ENCODE measurements at places on chromosomes 1 and 21.

- no peak for DNase-seq
Observed at GRCh38 chr1:7478809-7479499, 292.1 kb upstream of the VAMP3 start.

GRCh38 chr1:230205719-230206198 lies 138.7 kb downstream of the GALNT2 start:
- no peak for DNase-seq

DNA sequence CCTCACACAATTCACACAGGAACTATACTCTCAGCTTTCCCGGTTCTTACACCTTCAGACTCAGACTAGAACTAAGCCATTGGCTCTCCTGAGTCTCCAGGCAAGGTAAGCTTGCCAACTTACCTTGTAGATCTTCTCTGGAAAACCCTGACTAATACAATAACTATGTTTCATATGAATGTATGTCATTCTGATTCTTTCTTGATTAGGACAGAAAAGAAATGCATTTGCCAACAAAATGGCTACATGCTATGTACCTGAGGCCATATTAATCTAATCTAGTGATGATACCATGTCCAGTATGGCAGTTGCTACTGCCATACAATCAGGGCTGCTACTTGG lies 9.8 kb upstream of the ZSWIM5 start:
- no peak for DNase-seq

DNA sequence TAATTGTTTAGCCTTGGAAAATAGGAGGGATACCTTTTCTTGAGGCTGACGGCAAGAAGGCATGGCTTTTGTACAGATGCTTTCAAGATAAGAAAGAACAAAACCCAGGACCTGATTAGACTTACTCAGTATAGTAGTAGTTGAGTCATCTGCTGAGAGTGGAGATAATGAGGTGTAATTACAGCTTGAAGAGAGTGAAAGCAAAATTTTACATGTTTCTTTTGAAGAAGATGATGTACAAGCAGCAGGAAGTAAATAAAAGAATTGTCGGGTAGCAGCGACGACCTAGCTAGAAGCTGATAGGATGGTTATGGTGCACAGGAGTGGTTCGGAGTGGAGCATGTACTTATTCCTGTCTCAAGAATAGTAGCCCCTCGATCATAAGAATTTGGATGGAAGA lies 6.6 kb downstream of the ANGPTL1 start:
- no peak for DNase-seq

DNA sequence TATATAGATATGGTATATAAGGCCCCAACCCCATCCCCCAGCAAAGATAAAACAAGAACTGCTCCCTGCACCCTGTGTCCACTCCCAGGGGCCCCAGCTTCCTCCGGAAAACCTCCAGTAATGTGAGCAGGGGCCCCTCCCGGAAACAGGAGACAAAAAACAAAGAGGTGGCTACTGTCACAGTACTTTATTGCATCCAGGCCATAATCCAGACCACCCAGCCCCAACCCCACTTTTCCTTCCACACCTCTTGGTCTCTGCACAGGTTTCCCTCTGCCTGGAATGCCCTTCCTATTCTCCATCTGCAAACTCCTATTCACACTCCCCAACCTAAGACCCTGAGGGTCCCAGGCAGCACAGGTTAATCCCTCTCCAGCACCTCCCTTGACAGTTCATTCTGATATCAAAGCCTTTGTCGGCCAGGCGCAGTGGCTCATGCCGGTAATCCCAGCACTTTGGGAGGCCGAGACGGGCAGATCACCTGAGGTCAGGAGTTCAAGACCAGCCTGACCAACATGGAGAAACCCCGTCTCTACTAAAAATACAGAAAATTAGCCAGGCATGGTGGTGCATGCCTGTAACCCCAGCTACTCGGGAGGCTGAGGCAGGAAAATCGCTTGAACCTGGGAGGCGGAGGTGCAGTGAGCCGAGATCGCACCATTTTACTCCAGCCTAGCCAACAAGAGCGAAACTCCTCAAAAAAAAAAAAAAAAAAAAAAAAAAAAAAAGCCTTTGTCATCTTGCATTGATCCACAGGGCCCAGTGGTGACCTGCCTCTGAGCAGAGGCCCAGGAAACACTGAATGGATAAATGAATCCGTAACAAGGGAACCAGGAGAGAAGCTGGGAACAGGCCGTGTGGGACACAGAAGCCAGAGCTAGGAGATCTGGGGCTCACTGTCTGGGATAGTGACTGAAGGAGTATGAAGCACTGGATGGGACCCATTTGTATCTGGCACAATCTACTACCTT lies 2.3 kb upstream of the AUNIP start:
- DNase-seq, result no peak

DNA sequence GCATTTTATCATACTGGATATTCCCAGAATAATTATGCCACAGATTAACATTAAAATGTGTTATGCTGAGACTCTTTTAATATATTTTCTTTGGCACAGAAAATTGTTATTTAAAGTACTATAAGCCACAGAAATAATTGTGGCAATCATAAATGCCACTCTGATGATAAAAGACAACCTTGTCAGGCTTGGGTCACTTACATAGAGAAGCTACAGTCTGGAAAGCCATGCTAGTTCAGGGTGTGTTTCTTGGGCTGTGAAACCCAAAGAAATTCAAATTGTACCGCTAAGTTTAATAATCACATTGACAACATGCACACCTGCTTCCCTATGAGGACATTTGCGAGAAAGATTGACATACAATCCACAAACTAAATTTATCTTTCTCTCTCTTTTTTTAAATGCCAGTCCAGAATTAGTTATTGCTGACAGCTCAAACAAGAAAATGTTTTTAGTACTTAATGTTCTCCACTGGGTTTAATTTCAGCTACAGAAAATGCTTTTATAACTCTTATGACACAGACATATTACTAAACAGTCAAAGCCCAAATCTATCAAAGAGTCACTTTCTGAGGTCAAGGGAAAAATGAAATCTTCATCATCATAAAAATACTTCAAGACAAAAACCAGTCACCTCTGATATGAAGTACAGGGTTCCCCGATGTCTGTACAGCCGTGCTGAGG lies 38.7 kb downstream of the TTC13 start:
- DNase-seq, result no peak

GRCh38 chr1:110242731-110243130 lies 32.6 kb downstream of the KCNC4 start:
- DNase-seq, result no peak

GRCh38 chr1:93692983-93693591 lies 11.4 kb upstream of the BCAR3 start:
- DNase-seq, result no peak

DNA sequence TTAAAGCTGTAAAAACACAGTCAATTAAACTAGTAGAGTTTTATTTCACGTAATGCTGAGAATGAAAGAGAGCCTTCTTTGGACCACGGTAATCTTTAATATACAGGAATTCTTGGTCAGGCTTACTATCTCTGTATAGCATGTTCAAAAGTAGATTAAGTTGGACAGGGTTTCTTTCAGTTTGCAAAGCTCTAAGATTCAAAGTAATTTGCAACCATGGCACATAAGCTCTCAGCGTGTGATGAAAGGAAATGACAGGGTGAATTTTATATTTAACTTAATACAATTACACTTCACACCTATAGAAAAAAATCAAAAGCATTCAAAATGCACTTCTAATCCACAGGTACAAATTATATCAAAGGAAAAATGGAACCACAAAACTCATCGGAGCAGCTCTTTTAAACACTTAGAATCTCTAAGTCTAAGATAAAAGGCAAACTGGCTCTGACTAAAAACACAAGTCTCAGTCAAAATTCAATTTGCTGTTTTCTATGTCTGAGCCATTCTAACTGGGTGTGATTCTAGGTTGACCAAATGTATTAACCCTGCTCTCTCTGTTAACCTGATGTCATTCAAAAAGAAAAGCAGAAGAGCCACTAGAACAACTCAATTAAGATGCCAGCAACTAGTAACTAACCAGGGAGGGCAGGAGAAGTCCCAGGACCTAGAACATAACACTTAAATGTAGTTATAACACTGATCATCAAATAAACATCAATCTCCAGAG lies 147.7 kb downstream of the RERE start:
- no peak for DNase-seq

DNA sequence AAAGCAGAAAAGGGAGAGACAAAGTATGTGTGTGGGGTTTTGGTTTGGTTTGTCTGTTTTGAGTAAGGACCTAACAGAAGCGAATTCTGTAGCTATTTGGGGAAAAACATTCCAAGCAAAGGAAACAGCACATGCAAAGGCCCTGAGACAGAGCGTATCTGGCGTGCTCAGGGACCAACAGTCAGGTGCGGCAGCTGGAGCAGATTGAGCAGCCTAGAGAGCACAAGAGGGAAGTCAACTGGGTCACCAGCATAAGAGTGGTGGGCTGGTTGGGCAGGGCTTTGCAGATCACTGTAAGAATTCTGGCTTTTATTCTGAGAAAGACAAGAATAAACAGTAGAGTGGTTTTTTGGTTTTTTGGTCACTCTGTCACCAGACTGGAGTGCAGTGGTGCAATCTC lies 11.8 kb downstream of the TGFBR3 start:
- DNase-seq, result no peak

DNA sequence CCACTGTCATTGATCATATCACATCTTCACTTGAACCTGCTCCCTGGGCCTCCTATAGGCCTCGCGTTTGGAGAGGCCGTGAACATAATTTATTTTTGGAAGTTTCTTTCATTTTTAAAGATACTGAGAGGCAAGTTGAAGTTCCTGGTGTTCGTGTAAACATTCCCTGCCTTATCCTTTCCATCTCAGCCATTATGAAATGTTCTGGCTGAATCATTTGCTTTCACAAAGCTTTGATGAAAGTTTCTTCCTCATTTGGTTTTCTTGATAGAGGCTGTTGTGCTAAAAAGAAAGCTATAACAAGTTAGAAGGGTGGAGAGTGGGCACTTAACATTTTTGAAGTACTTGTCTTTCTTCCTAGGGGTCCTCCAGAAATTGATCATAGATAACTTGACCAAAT lies 15.5 kb downstream of the CAMTA1 start:
- no peak for DNase-seq

- DNase-seq, result no peak
Observed at GRCh38 chr1:108114033-108114599, 86.0 kb downstream of the SLC25A24 start.

- no peak for DNase-seq
Observed at GRCh38 chr1:163275222-163275621, 46.5 kb upstream of the NUF2 start.

- no peak for DNase-seq
Observed at GRCh38 chr1:32536764-32537163, 2.5 kb upstream of the ZBTB8A start.

GRCh38 chr1:70234733-70235132 lies 13.6 kb downstream of the SRSF11 start:
- DNase-seq, result no peak

GRCh38 chr1:176539018-176539417 lies 76.0 kb downstream of the PAPPA2 start:
- DNase-seq, result no peak

DNA sequence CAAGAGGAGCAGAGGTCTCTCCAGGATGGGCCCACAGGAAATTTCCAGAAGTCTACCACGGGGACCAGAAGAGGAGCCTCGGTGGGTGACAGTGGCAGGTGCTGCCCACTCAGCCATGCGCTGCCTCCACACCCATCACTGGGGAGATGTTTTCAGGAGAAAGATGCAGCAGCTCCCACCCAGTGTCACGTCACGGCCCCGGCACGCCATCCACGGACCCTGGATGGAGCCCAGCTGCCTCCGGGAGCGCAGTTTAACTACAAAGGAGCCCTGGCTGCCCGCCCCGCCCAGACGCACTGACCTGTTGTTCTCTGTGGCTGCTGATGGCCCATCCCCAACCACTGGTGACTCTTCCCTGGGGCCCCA lies 6.8 kb downstream of the TSPEAR start:
- DNase-seq, result no peak

GRCh38 chr1:52880206-52880605 lies 37.6 kb downstream of the ZYG11A start:
- DNase-seq, result no peak

GRCh38 chr1:97691325-97691724 lies 229.5 kb downstream of the DPYD start:
- no peak for DNase-seq

GRCh38 chr1:43622471-43622870 lies 27.5 kb upstream of the KDM4A start:
- no peak for DNase-seq

DNA sequence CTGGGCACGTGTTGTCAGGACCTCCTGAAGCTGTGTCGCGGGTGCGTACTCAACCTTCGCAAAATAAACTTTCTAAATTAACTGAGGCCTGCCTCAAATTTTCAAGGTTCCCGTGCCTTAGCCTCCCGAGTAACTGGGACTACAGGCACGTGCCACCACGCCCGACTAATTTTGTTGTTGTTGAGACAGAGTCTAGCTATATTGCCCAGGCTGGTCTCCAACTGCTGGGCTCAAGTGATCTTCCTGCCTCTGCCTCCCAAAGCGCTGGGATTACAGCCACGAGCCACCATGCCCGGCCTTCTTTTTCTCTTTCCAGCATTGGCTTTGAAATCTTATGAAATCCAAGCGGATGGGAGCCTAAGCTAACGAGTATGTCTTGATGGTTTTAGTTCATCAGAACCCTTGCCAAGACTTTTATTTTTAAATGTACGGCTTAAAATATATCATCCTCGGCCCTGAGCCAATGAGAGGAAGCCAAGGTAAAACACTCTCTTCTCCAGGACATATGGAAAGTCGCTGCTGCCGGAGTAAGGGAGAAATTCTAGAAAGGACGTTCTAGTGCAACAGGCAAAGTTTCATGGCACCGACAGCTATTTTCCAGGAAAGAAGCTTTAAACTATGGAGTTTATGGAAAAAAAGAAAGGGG lies 12.7 kb upstream of the ERVH48-1 start:
- no peak for DNase-seq

- no peak for DNase-seq
Observed at GRCh38 chr1:100051401-100051800, 81.3 kb downstream of the SASS6 start.
